ENCODE measurements at places on chromosomes 6 and 20.
A peak's percentile ranks its signal among the peaks of the same experiment; 100 is the strongest.

DNA sequence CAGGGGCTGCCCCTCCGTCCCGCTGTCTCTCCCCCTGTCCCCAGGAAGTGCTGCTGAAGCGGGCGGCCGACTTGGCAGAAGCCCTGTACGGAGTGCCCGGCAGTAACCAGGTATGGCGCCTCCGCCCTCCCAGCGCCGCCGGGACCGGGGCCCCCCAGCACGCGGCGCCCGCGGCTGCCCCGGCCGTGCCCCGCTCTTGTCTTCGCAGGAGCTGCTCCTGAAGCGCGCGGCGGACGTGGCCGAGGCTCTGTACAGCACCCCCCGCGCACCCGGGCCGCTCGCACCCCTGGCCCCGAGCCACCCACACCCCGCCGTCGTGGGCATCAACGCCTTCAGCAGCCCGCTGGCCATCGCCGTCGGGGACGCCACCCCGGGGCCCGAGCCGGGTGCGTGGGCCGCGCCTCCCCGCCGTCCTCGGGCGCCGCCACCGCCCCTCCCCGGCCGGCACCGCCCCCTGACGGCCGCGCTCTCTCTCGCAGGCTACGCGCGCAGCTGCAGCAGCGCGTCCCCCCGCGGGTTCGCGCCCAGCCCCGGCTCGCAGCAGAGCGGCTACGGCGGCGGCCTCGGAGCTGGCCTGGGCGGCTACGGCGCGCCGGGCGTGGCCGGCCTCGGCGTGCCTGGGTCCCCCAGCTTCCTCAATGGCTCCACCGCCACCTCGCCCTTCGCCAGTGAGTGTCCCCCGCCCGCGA lies 48.4 kb downstream of the CPXM1 start:
- peak; percentile 65 for DNase-seq

DNA sequence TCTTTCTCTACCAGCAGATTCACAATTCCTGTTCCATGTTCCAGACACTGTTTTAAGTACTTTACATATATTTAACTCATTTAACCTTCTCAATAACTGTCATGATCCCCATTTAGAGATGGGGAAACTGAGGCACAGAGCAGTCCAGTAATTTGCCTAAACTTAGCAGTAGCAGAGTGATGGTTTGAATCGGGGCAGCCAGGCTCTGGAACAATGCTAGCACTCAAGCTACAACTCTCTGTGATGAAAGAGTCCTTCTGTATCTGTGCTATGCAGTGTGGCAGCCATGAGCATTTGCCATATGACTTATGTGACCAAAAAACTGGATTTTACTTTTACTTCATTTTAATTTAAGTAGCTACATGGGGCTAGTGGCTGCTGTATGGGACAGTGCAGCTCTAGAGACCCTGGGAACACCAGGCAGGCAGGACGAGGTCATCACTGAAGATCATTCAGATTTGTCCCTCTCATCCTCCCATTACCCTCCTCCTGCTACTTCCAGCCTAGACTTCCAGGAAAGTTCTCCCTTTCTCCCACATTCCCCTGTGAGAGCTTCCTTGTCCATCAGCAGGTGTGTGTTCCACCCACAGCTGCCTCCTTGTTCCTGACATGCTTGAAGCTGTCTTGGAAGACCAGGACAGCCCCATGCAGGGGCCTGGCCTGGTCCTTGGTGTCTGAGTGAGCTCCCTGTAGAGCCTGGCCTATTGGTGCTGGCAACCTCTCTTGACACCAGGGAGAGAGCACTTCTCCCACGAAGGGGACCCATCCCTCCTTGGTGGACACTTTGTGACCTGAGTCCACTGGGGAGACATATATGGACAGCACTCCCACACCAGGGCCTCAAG lies 157.0 kb downstream of the MRPL14 start:
- no peak for DNase-seq

GRCh38 chr20:57106030-57106682 lies 160.3 kb downstream of the BMP7 start:
- DNase-seq, result no peak

- peak; percentile 82 for DNase-seq
Observed at GRCh38 chr6:142112451-142113061, 20.2 kb upstream of the GJE1 start.

- no peak for DNase-seq
Observed at GRCh38 chr6:119799596-119800509, 450.3 kb upstream of the MAN1A1 start.

DNA sequence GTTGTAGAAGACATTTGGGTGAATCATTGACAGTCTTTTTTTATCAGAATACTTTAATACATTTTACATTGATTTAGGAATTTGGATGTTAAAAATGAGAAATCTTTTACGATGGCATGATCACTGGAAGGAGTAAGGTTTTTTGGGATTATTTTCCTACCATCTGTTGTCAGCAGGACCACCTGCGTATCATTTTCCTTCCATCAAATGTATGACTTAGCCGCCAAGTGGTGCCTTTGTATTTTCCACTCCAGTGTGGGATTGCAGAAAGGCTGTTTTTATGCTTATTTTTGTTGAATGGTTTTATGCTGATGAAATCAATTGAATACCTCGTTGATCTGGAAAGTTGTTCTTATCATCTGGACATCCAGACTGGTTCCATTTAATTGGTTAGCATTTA lies 35.8 kb downstream of the AKAP12 start:
- no peak for DNase-seq

DNA sequence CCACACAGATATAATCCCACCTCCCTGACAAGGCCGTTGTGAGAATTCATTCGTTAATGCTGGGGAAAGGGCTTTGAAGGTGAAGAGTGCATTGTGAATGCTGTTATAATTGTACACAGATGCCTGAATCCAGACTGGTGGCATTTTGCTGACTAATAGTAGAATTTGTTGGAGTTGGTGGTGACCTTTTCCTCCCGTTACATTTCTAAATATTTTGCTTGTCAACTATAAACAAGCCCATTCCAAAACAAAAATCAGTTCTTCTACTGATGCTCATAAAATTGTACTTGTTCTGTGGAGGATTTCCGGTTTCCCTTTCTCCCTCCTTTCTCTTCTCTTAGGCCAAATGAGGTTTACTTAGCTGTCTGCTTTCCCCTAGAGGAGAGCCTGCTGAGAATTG lies 253.1 kb upstream of the SUPT3H start:
- no peak for DNase-seq

GRCh38 chr20:32474967-32475811 lies 109.9 kb downstream of the NOL4L start:
- DNase-seq, result peak; percentile 24

DNA sequence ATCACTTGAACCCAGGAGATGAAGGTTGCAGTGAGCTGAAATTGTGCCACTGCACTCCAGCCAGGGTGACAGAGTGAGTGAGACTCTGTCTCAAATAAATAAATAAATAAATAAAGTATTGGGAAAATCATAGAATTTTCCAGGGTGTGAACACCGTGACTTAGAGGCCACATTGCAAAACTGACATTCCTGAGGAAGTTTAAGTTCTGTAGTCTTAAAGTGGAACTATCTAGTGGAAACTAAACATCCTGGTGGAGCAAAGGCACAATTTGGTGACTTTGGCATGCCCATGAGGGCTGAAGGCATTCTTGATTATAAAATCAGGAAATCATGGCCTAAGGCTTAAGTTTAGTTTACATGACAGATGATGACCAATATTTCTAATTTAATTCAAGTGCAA lies 32.7 kb upstream of the MCM3 start:
- no peak for DNase-seq

- DNase-seq, result no peak
Observed at GRCh38 chr6:110573136-110573535, 96.7 kb upstream of the SLC22A16 start.
